ENCODE measurements at places on chromosomes 11 and 22.

GRCh38 chr11:71332046-71332445 is 79.7 kb upstream of the SHANK2 start:
- DNase-seq = no peak

GRCh38 chr11:70313945-70314344 is 43.5 kb downstream of the PPFIA1 start:
- no peak for DNase-seq

DNA sequence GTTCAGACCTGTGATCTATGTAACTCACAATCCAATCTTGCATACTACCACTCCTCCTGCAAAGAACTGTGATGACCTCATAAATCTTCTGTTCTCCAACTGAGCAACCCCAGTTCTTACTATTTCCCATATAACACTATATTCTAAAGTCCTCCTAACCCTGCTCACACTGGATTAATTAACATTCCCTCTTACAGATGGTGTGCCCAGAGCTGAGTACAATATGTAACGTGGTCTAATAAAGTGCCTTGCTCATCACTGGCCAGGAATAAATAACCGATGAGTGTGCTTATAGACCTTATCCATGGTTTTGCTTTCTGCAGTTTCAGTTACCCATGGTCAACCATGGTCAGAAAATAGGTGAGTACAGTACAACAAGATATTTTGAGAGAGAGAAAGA is 28.6 kb downstream of the PRCP start:
- no peak for DNase-seq

GRCh38 chr11:94066901-94067429 is 45.8 kb downstream of the HEPHL1 start:
- DNase-seq = no peak

GRCh38 chr11:63610604-63611394 is 3.4 kb downstream of the PLAAT3 start:
- no peak for DNase-seq

GRCh38 chr11:2612884-2613571 is 86.8 kb downstream of the KCNQ1OT1 start:
- no peak for DNase-seq

DNA sequence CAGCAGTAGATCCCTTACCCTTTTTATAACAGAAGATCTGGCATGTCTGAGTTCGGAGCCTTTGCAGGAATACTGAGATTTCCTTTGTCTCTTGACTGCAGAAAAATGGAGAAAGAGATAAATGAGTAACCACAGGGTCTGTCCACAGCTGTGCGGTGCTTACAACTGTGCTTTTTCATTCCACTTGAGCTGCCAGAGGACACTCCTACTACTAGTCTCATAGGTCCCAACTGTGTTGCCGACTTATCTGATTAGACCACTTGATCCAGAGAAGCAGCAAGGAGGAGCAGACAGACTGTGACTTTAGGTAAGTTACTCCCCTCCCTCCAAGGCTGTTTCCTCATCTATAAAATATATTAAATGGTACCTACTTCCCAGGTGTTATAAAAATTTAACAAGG is 17.5 kb downstream of the FAM227A start:
- no peak for DNase-seq

- no peak for DNase-seq
These were observed 14.2 kb downstream of the STARD10 start for GRCh38 chr11:72779495-72780128.

GRCh38 chr11:108943853-108944252 is 279.0 kb downstream of the DDX10 start:
- DNase-seq = no peak

DNA sequence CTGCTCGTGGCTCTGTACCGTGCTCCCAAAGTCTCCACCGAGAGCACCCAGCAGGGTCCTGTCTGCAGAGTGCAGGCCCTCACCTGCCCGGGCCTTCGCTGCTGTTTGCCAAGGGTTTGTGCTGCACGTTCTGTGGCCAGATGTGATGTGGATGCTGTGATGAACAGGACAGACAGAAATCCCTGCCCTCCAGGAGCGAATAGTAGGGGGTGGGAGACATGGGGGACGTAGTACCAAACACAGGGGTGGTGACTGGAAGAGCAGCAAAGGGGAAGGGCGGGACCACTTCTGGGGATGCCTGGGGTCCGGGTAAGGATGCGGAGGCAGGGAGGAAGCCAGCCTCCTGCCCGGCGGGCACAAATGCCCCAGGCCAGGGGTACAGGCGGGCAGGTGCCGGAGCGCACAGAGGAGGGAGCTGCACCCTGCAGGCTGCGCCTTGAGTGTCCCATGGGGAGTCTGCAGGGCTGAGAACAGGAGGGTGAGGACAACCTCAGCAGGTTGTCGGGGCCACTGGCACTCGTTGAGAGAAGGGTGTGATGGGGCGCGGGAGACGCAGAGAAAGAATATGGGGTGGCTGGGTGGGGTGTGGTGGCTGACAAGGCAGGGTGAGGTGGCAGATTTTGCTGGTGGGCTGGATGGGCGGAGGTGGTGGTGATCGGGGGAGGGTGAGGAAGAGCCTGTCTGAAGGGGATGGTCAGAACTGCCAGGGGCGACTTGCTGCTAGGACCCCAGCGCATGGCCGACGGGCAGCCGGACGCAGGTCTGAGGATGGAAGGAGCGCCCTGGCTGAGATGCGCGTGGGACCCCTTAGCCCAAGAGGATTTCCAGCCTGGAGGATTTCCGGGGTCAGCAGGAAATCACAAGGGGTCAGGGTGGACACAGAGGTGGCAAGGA is 16.3 kb upstream of the CTSD start:
- DNase-seq = no peak

DNA sequence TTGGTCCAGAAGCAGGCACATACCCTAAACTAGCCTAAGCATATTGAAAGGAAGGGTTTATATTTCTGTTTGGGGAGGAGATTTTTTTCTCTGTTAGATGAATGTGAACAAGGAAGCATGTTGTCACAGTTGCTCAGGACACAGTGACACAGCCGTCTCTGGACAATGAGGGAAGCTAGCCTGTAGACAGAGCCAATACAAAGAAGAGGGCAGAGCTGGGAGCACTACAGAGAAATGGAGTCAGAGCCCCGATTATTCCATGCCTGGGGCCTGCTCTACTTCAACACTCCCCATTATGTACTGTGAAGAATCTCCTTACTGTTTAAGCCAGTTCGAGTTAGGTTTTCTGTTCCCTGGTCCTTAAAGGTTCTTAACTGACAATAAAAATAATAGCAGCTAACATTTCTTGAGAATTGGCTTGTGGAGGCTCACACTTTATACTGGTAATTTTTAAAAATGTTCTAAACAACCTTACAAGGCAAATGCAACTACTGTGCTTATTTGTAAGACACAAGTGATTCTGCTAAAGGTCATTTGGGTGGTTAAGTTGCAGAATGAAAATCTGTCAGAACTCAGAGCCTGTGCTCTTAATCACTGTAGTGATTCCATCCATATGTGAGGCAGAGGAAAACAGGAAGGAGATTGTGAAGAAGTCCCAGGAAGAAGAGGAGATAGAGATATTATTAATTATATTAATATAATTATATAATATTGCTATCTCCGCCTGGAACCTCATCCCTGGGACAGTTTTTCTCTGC is 58.8 kb upstream of the RRAS2 start:
- DNase-seq = no peak

GRCh38 chr11:124618863-124619262 is 3.8 kb upstream of the TBRG1 start:
- DNase-seq = no peak

DNA sequence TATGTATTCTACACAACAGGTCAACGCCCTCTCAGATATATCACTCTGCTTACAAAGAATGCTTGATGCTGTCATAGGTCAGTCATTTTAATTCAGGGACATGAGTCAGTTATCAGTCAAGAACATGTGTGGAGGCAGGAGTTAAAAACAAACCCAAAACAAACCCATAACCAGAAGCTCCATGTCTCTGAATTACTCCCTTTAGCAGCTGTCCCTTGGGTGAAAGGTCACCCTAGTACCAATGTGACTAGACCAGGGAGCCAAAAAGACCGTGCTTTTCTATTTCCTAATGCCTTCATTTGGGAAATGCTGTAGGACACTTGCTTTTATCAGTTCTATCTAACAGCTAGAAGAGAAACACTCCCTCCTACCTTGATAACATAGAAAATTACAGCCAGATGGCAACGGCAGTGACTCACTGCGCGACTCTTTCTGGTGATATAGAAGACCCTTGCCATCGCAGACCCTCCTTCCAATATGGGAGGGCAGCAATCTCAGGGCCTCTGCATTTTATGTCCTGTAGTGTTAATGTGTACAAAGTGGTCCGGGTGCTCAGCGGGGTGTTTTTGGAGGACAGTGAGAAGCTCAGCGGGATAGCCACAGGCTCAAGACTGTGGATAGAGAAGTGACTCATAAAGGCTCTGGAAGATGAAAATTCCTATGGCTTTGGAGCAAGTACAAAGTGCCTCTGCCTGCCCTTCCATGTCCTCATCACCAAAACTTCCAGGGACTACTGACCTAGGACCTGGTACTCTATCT is 24.8 kb downstream of the APOL5 start:
- no peak for DNase-seq

- peak; percentile 62 for DNase-seq
These were observed 6.6 kb downstream of the ZBTB16 start for GRCh38 chr11:114066046-114066648.

GRCh38 chr22:48378673-48379072 is 1449.0 kb downstream of the BRD1 start:
- no peak for DNase-seq

DNA sequence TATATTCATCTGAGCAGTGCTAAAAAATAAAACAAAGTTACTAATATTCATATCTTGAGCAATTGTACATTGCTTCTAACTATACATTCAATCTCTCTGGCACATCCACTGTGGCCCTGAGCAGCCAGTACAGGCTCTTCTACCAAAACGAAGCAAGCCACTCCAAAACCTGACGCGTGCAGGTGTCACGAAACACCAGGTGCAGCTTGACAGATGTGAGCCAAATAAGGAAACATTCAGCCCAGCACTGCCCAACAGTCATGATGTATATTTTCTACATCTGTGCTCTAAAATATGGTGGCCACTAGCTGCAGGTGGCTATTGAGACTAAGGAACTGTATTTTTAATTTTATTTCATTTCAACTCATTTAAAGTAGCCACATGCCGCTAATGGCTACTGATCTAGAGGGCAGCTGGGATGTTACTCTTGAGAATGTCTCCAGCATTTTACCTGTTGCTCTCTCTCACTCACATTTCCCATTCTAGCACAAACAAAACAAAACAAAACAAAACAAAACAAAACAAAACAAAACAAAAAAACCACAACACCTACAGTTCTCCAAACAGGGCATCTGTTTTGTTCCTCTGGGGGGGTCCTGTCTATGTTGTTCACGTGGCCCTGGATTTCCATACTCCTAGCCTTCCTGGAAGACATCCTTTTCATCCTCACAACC is 77.7 kb downstream of the LARGE1 start:
- no peak for DNase-seq

- DNase-seq = no peak
These were observed 28.4 kb downstream of the KIAA0930 start for GRCh38 chr22:45212306-45212709.

GRCh38 chr11:9738116-9738515 is 74.2 kb downstream of the SWAP70 start:
- no peak for DNase-seq

- peak; percentile 72 for DNase-seq
These were observed 1.7 kb downstream of the SBF1 start for GRCh38 chr22:50473088-50473487.

DNA sequence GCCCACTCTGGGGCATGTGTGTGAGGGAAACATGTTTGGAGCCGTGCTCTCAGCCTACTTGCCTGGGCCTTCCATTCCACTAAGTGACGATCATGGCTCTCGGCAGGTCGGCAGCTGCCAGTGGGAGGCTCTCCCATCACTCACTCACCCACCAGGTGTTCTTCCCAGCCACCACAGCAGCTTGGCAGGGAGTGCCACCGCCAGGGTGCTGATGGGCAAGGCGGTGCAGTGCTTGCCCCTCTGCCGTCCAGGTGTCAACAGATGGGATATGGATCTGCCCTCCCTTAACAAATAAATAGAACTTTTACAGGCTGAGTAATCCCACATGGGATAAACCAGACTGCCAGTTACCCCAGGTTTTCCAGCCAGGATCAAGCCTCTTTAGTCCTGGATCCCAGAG is 205.5 kb upstream of the TMEM45B start:
- no peak for DNase-seq

DNA sequence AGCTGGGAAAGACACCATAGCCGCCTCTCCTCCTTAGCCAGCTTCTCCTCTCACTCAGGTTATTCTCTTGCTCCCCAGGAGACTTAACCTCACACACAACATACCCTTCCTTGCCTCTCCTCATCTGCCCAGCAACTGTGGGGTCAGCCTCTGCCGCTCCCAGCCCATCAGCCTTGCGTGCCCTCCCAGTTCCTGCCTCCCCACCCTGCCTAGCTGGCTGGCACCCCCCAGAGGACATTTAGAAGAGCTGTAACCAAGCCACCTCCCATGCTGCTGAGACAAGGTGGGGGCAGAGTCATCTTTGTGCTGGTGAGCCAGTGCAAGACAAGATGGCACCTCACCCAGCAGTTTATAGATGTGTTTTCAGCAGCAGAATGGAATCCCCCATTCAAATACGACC is 38.2 kb downstream of the TOM1 start:
- no peak for DNase-seq

- no peak for DNase-seq
These were observed 256.2 kb upstream of the LUZP2 start for GRCh38 chr11:24240496-24241175.

DNA sequence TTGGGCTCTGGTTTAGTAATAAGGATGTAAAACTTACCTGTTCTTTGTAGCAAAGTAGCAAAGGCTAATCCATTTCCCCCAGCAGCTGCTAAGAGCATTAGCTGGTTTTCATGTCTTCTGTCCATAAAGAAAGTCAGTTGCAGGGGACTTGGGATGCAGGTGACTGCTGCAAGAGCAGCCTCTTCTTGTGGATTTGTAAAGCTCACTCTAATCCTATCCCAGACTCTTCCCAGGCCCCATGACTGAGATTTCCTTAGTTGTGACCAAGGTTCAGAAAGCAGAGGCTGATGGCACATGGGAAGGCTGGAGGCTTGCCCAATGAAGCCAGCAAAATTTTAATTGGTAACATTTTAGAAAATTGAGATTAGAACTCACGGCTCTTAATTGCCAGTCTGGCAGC is 94.4 kb upstream of the HORMAD2 start:
- no peak for DNase-seq

DNA sequence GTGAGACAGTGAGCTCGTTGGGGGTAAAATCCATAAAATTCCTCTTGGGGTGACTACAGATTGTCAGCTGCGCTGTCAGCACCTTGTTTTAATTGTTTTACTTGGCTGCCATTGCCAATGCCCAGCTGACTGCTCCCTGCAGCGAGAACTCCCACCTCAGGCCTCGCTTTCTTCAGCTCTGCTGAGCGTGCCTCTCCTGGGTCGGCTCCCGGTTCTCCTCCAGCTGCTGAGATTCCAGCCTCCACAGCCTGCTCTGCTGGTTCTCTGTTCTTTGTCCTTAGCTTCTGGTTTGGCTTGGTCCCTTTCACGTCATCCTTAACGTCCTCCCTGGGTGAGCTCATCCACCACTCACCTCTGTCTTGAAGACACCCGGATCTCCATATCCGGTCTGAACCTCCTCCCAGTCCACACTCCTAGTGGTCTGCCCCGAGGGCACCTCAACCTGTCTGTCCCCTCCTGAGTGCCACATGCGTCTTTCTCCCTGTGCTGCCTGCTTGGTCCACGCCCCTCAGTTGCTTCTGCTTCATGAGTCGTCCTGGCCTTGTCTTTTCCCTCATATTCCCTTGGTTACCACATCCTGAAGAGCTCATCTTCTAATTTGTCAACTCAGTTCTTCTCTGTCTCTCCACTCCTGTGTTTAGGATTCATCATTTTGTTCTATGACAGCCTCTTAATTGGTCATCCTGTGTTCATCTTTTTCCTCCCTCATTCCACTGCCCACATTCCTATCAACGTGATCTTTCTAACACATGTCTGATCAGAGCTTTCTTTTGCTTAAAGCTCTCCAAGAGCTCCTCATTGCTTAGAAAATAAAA is 35.6 kb downstream of the BMAL1 start:
- DNase-seq = no peak

All from CD4-positive, alpha-beta T cell treated with Interleukin-4 for 1 hour (primary cell).